Endothelial cell (in vitro differentiated cells): ENCODE measurements at places on chromosomes 13 and 19. TPM values are rescaled to one million over a fixed set of nuclear protein-coding genes. Genes with fewer than 3 reads are reported as not detected.

- no peak for DNase-seq
These were observed 210.5 kb upstream of the SERP2 start for GRCh38 chr13:44163108-44163507.

- no peak for DNase-seq
These were observed 64.1 kb downstream of the ERCC5 start for GRCh38 chr13:102909971-102910370.

DNA sequence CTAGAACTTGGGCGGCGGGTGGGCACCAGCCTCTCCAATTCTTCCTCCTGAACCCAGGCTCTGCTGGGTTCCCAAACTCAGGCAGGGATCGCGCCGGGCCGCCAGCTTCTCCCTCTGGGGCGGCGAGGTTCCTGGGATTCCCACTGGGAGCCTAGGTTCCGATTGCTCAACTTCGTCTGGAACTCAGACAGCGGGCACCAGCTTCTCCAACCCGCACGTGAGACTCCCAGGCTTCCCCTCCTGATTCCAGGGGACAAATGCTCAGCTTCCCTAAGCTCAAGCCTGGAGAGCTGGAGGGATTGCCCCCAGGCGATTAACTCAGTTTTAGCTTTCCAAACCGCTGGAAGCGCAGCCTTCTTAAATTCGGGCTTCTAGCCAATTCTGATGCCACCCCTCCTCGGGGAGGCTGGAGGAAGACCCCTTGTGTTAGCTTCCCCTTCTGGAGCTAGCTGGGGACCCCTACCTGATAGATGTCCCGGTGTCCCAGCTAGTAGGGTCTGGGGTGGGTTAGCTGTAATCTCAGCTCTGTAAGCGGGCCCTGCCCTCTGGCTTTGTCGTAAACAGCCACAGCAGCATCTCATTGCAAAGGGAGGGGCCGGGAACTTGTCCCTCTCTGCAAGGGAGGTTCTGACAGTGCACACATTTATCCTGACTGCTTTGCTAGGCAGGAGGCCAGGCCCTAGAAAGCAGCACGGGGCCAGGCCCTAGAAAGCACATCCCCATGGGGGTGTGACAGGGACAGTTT lies 671 bp downstream of the MCOLN1 start:
- no peak for DNase-seq

DNA sequence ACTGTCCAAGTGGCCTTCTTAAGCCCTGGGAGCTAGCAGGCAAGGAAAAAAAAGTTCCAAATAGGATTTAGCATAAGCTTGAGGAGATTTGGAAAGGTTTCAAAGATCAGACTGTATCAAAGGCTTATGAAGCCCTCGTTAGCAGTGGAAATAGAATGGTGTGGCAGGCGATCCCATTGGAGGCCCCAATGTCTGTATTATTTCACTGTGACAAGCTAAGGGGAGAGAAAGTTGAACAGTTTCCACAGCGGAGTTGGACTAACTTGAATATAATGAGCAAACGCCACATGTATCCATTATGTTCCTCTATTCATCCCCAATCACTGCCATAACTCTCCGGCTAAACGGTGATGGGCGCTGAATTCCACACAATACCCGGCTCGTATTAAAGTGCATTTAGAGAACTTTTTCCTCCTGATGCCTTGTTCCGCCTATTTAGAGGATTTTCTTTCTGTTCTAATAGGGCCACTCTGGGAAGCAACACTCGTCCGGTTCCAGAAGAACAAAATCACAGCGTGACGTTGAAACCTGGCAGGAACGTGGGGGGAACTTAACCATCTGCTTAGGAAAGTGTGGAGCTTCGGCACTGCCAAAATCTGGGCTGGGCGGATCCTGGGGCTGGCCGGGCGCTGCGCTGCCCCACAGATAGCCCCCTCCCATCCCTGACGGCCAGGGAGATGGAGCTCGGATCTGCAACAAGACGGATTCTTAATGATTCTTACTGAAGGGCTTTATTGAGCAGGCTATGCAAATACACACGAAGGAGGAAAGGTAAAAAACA lies 1.0 kb upstream of the PCDH8 start:
- no peak for DNase-seq

The ADAMTS10 gene
- 58.7 TPM for total RNA-seq

The PSPN gene
- 4.6 TPM for total RNA-seq

The C13orf46 gene
- total RNA-seq: 1.5 TPM

The WDR87 gene
- total RNA-seq: not detected
